ENCODE measurements at places on chromosomes 6 and 20.

GRCh38 chr6:15183979-15184378 is 61.9 kb upstream of the JARID2 start:
- no peak for DNase-seq

DNA sequence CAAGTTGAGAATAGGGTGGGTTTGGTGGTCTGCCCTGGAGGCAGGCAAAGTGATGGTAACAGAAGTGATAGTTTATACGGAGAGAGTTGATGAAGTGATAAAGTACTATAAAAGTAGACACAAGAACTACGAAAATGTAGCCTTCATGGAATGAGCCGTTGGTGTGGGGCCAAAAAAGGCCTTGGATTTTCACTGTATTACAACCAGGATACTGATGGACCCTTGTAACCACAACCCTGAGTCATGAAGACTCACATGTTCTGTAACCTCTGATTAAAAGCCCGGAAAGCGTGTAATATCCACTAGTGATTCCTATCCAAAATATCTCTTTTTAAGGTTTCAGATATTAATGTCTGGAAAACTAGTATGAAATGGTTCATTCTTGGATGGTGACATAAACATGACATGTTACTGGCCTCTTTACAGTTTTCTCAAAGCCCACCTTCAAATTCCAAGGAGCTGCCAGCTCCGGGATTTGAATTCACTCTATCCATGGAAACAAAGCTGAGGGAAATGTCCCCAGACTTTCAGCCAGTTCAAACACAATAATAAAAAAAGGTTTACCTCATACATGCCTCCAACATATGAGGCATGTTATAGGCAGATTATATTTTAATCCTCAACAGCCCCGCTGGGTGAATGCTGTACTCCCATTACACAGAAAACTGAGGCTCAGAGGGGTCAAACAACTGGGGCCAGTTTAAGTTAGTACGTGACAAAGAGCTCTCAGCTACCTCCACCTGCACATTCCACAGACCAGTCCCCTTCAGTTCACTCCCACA is 55.4 kb downstream of the MRPL14 start:
- no peak for DNase-seq

DNA sequence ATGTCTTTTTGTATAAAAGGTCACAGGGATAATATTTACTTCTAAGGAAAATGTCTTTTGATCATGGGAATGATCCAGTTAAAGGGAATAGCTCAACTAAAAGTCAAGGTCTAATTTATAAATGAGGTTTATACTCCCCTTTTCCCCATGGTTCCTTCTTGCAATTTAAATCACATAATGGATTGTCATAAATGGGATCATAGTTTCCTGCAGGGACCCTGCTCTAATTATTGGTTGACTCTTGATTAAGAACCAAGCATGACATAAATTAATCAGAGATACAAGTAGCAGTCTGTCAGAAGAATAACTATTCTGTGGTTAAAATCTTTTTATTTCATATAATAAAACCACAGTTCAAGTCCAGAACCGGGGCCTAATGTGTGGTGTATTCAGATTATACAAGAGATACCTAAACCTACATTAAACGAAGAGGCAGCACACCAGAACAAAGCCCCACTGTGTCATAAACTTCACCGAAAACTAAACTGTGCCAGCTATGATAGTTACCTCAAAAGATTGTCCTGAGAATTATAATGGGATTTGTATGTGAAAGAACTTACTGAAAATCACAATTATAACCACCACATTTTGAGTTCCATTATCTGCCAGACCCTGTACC is 43.0 kb upstream of the CD83 start:
- no peak for DNase-seq

- no peak for DNase-seq
These were observed 1.7 kb downstream of the UBE2V1 start for GRCh38 chr20:50111120-50111828.

GRCh38 chr20:51532577-51533191 is 9.8 kb downstream of the NFATC2 start:
- peak; percentile 50 for DNase-seq

DNA sequence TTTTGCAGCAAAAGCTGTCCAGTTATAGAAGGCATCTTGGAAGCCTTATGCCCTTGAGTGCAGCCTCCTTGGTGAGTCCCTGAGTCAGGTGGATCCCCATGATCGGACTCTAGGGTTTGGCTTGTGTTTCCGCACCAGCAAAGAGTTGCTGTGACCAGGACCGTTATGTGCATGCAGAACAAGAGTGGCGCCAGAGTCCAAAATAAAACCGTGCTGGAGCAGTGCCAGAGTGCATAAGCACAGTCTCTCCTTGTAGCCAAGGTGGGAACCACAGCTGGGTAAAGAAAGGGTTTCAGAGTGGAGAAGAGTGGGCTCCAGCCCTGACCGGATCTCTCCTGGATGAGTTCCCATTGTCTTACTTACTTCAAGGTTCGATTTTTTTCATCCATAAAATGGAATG is 58.6 kb downstream of the FOXA2 start:
- no peak for DNase-seq

DNA sequence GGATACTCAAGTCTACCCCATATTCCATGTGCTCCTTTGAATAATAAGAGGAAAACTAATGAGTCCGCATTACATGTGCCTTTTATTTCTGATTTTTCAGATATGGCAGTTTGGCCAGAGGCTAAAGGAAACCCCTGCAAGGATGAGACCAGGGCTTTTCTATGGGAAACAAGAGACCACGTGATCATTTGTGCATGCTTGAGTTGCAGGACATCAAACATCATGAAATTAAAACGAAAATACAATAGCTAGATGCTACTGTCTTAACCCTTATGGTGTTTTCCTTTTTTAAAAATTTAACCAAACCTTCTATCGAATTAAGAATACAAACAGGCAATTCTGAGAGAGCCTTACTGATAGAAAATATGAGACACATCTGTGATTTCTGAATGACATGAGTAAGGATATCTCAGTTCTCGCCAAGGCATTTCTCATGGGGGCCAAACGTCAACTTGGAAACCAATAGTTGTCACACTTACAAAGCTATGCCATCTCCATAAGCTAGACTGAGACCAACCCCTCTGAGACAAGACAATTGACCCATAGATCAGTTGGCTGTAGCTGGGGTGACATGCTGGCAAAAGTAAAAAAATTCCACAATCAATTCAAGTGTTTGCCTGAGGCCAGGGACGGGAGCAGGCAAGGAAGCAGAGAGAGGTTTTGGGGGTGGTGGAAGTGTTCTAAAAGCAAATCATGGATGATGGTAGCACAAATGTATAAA is 52.8 kb downstream of the RIPOR2 start:
- DNase-seq = no peak

GRCh38 chr20:17767624-17768023 is 67.9 kb downstream of the BANF2 start:
- no peak for DNase-seq

DNA sequence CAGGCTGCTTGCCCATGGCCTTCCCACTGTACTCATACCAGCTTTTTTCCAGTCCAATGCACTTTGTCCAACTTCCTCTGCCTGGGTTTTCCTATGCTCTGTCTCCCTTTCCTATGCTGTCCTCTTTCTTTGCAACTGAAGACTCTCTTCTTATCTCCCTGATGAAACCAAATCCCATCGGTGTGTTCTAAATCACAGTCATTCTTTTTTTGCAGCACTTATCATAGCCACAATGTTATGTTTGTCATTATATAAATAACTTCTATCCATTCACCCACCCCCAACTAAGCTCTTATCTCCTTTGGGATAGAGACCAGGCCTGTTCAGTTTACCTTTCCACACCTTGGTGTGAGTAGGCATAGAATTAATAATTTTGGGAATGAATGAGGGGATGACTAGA is 121.0 kb downstream of the GPX5 start:
- DNase-seq = no peak

- no peak for DNase-seq
These were observed 20.7 kb upstream of the HEY2 start for GRCh38 chr6:125728739-125729138.

- no peak for DNase-seq
These were observed 76.7 kb downstream of the PREP start for GRCh38 chr6:105326216-105326615.

DNA sequence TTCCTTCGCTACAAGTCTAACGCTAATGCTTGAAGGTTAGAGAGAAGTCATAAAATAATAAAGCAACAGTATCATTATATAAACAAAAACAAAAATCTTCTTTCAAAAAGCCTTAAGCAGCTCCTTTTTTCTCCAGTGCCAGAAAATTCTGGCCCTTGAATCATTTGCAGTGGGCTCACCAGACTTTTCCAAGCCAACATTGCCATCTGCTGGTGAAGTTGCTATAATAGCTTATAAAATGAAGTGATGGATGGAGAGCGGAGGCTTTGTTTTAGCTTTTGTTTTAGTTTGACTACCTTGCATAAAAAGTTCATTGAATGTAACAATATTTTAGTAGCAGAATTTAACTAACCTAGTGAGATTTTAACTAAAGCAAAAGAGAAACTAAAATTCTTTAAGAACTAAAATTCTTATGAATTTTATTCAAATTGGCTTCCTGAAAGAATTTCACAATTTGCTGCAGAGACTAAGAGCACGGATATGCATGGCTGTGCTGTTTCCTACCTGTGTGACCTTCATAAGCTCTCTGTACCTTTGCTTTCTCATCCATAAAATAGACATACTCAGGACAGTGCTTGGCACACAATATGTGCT is 44.8 kb upstream of the SLC2A12 start:
- peak; percentile 70 for DNase-seq

GRCh38 chr6:679282-679681 is 13.7 kb downstream of the EXOC2 start:
- DNase-seq = no peak

DNA sequence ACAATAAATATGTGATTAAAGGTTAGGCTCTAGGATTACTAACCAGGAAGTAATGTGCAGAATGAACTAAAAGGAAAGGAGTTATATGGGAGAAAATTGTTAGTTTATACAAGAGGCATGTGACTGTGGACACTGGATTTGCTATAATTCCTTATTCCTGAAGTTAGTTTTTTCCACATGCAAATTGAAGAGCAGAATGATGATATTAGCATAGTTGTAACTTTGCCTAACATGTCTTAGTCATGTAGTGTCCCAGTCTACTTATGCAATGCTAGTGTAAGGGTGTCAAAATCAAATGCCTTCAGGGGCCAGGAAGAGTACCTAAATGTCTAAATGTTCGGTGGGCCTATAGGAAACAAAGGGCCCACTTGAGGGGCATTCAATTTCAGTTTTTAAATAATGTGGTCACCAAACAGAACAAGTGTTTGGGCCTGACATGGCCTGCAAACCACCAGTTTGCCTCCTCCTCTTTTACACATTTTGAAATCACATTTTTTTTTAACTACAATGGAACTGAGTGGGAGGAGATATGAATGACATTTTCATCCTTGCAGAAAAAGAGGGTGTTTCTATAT is 28.0 kb upstream of the CEP85L start:
- no peak for DNase-seq

DNA sequence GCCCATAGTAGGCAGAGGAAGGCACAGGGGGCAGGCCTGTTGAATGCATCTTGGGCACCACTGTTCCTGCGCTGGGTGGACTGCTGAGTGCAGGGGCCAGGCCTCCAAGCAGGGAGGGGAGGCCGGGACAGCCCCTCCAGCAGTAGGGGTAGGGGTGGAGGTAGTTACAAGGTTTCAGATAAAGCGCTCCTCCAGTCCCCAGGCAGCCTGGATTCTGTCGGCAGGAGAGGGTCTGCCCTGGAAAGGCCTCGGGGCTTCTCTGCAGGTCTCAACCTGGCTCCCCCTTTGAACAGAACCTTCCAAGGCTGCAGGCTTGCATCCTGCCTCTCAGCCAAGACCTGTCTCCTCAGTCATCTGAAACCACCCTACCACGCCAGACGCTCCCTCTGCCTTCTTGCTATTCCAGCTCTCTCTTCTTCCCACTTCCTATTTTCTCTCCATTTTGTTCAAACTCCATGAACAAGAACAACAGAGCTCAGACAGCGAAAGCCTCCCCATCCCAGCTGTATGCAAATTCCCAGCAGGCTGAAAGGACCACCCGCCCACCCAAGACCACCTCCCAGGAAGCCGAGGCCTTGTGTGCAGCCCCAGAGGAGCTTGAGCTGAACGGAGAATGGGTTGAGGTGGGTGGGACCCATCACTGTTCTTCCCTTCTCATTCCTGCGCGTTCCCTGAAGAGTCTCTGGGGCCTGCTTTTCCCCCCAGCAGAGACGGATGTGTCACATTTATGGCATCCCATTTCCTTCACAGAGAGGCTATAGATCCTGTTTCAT is 1.4 kb downstream of the MLN start:
- DNase-seq = no peak

DNA sequence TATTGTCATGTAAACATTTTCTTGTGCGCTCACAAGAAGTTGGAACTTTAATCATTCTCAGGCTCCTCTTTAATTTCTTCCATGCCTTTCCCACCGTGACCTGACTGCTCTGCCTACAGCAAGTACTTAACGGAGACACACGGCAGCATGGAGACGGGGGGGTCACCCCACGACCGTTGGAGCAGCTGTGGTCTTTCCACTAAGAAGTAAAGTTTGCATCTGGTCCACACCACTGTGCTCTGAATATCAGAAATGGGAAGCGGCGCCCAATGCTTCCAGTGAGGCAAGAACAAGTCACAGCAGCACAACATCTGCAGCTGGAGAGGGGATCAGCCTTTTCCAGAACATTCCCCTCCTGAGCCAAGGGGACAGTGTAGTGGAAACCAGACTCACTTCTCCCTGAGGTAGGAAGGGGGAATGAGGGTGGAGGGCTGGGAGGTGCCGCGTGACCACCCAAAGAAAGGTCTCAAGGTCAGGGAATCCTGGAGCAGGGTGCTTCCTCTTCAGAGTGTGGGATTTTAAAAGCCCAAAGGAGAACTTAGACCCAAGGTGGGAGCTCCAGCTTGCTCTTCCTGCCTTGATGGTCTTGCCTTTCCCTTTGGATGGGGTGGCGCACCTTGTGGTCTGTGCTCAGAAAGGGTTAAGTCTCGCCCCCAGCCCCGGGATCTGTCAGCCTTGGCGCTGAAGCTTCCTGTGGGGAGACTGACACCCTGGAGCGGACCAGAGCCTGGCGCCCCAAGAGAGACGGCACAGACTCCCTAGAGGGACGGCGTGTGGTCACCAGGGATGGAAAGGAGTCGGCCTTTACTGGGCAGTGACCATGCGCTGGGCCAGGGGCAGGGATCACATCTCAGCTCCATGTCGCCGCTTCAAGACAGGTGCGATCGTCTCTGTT is 25.6 kb upstream of the SMOC2 start:
- no peak for DNase-seq

- DNase-seq = no peak
These were observed 54.7 kb downstream of the PTPRK start for GRCh38 chr6:128465368-128466343.

DNA sequence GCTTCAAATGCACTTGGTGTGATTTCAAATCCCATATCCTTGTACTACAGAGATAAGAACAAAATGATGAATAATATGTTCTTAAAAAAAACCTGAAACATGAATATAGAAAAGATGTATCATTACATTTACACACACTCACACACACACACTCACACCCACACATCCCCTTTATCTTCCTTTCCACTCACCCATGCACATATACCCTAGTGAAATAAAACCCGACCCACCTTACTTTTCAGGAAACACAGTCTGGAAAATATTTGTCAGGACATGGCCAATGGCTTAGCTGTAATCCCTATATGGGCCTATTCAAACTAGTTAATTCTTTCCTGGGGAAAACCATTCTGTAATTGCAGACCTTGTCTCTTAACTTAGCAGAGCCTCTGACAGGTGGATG is 60.8 kb upstream of the EDN1 start:
- DNase-seq = no peak

Measured in CD4-positive, alpha-beta T cell treated with Interleukin-4 for 1 hour (primary cell).